ENCODE measurements at places on chromosomes 16 and 17.

GRCh38 chr16:12318661-12319427 lies 342.3 kb downstream of the SNX29 start:
- no peak for DNase-seq

GRCh38 chr17:29782917-29783316 lies 147.1 kb downstream of the SSH2 start:
- DNase-seq: no peak

DNA sequence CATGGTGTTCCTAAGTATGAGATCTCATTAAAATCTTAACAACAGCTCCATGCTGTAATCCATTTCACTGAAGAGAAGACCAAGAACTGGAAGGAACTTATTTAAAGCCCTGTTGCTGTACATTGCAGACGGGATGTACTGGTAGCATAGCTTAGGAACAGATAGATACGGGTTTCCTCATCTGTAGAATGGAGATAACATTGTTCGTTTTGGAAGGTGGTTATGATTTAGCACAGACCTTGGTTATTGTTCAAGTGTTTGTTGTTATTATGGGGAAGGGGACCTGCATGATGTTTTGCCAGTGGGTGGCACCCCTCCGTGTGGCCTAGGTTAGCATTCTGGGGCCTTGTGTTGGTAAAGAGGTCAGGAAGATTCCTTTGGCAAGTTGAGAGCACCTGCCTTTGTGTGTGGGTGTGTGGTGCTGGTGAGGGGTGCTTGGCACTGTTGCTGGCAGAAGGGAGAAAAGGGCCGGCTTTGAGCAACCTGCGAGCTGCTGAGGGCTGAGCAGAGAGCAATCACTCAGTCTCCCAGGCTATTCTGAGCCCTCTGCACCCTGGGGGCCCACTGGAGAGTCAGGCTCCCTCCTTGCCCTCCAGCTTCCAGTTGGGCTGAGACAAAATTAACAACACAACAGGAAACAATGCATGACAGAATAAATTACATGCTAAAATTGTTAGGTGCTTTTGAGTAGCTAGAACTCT lies 2.3 kb downstream of the TAOK2 start:
- peak; percentile 49 for DNase-seq

DNA sequence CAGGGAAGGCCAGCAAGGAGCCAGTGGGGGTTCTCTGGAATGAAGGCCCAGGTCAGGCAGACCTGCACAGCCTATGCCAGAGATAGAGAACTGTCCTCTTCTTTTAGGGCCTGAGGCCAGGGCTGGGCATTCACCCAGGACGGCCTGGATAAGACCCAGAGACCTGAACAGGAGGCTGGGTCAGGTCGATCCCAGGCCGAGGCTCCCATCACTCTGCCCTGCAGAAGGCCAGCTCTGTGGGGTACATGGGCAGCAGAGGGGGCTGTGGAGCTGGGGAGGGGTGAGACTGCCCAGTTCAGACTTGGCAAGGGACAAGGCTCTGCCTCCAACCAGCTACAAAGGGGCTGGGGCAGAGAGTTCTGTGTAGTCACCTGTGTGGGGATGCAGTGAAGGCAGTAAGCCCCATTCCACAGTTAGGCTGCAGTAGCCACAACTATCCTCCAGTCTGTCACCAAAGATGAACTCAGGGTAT lies 14.6 kb downstream of the HSD11B2 start:
- no peak for DNase-seq

GRCh38 chr17:4161192-4161966 lies 18.4 kb downstream of the CYB5D2 start:
- DNase-seq: no peak

- DNase-seq: no peak
These were observed 216 bp downstream of the VPS9D1 start for GRCh38 chr16:89720551-89720812.

- DNase-seq: no peak
These were observed 44.2 kb downstream of the WDR45B start for GRCh38 chr17:82603981-82604448.

- DNase-seq: no peak
These were observed 93.2 kb downstream of the CACNG3 start for GRCh38 chr16:24349320-24349719.

GRCh38 chr16:68289621-68290329 lies 21.0 kb downstream of the SLC7A6OS start:
- DNase-seq: no peak

GRCh38 chr17:77879896-77880280 lies 78.6 kb upstream of the TNRC6C start:
- DNase-seq: peak; percentile 24

DNA sequence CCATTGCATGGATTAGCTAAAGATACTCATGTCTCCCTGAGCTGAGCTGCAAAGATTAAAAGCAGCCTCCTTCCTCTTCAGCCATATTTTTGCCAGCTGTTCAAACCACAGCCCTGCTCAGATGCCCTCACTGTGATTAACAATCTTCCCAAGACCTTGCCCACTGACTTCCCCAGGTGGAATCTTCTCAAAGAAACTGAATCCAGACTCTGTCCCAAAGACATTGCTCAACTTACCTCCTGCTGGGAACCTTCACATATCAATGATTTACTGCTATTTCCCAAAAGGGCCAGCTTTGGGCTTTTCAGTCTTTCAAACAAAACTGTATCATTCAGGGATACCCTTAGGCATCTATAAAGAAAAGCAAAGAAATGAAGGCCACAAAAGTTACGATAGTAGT lies 9.2 kb downstream of the C17orf67 start:
- no peak for DNase-seq

DNA sequence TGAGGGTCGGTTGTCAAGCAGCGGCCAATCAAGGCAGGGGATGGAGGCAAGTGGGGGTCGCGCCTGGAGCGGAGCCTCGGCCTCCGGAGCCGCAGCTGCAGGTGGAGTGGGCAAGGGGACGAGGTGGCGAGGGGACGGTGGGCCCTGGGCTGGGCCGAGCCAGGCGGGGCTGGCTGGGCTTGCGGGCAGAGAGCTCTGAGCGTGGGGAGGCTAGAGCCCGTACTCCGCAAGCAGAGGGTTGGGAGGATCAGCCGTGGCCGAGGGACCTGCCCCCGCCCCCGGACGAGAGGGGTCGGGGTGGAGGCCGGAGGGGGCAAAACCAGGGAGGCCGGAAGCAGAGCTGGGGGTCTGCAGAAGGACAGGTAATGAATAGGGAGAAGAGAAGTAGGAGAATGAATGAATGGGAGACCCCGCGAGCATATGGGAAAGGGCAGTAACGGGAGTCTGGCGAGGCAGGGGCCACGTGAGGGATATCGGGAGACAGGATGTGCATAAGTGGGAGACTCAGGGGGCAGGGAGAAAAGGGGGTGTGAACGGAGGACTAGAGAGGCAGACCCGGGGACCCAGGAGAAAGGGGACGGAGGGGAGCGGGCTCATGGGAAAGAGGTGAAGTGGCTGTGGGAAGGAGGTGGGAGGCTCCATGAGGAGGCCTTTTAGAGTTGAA lies at the start of gene KATNB1:
Gene KATNB1 (plus strand): TSS at position 16 of the 664 bp plus-strand sequence. CDS start 1,474 bp downstream, outside the sequence.
- DNase-seq: no peak

DNA sequence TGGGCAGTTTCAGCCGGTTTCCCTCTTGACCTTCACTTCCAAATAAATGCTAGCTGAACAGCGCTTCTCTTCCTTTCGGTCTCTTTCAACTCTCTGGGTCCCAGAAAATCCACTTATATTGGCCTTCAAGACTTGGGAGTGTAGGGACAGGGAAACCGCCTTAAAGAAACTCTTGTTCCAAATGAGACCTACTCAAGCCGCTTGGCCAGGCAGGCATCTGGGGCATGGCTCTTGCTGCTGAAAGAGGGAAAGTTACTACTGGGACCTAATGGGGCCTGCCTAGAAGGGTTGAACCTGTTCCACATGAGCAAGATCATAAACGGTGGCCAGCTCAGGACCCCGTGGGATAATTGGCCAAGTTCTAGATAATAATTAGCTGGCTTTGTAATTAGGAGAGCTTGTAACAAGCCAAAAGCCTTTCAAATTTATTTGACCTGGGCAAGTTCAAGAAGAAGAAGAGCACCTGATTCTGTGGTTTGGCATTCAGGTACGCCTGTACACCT lies 13.2 kb downstream of the CDH1 start:
- DNase-seq: no peak

DNA sequence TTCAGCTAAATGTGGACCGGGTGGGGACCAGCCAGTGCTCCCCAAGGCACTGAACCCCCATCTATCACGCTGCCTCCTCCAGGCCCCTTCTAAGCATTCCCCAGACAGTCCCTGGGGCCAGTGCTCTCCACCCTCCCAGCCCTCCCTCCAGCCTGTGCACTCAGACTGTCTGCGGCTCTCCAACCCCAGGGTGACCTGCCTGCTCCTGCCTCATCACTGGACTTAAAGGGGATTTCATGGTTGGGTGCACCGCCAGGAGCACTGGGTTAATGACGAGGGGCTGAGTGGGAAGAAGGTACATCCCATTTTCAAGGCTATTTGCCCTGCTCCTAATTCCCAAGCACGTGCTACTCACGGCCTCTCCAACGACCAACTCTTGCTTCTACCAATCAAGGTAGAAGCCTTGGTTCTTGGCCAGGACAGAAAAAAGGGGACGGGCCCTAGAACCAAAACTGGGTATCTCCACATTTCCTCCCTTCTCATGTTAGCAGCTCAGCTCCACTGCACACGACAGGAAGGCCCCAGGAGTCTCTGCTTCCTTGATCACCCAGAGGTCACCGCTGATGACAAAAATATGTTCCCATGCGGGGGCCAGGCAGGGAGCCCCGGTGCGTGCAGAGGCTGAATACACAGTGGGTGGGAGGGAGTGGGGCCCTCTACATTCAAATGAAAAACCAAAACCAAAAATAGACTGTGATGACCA lies 3.5 kb upstream of the ABR start:
- no peak for DNase-seq

- DNase-seq: no peak
These were observed 10.7 kb upstream of the HSD17B2 start for GRCh38 chr16:82024316-82024715.

DNA sequence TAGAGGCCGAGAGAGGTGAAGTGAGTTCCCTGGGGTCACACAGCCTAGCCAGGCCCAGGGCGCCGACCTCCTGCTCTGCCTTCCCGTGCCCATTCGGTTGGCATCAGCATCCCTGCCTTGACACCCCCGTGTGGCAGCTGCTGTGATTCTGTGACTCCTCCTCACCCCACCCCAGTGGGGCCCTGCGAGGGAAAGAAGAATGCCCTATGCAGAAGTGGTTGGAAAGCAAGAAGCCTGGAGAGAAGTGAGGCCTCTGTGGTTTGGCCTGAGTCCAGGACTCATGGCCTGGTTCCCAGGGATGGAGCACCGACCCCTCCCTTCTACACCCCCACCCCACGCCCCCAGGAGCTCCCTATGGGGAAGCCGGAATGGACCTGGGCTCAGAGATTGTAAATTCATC lies 296.2 kb downstream of the SEC14L1 start:
- DNase-seq: no peak

GRCh38 chr16:15811481-15812400 lies 45.1 kb downstream of the MYH11 start:
- no peak for DNase-seq

GRCh38 chr17:54013072-54013471 lies 190.3 kb downstream of the KIF2B start:
- DNase-seq: no peak

GRCh38 chr16:83021746-83022145 lies 395.0 kb downstream of the CDH13 start:
- DNase-seq: no peak

GRCh38 chr16:86965331-86965730 lies 351.9 kb downstream of the C16orf95 start:
- no peak for DNase-seq

DNA sequence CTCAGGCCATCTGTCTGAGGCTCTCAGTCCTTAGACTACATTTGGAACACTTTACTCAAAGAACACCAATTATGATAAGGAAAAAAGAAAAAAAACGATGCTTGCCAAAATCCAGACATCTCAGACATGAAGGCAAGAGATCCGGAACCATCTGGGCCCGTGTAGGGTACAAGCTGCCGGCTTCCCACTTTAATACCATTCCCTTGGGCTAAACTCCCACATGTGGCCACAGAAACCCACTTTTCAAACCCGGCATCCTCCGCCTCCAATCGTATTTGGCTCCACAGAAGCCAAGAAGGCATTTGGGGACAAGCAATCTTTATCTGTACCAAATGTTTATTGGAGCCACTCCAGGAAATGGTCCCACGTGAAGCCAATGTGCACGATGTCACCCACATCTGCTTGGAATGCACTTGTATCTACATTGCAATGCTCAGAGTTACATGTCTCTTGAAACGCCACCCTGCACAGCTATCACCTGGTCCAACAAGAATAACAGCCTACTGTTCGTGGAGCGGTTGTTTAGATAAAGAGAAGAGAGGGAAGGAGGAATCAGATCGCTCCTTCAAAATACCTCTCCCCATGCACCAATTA lies 33.5 kb downstream of the XYLT1 start:
- peak; percentile 19 for DNase-seq

DNA sequence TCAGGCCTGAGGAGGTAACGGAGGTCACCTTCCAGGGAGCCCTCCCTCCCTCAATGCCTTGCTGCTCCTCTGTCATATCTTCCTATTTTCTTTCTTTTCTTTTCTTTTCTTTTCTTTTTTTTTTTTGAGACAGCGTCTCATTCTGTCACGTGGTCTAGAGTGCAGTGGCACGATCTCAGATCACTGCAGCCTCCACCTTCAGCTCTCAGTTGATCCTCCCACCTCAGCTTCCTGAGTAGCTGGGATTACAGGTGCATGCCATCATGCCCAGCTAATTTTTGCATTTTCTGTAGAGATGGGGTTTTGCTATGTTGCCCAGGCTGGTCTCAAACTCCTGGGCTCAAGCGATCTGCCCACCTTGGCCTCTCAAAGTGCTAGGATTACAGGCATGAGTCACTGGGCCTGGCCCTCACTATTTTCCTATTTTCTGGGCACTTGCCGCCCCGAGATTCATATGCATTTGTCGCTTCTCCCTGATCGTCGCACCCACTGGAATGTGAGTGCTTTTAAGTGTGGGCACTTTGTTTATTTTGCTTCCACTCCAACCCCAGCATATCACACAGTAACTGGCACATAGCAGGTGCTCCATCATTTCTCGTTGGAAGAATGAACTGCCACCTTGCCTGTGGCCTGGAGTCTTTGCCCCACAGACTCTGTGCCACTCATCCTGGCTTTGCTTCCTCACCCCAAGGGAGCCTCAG lies 31.7 kb downstream of the CPNE2 start:
- no peak for DNase-seq

DNA sequence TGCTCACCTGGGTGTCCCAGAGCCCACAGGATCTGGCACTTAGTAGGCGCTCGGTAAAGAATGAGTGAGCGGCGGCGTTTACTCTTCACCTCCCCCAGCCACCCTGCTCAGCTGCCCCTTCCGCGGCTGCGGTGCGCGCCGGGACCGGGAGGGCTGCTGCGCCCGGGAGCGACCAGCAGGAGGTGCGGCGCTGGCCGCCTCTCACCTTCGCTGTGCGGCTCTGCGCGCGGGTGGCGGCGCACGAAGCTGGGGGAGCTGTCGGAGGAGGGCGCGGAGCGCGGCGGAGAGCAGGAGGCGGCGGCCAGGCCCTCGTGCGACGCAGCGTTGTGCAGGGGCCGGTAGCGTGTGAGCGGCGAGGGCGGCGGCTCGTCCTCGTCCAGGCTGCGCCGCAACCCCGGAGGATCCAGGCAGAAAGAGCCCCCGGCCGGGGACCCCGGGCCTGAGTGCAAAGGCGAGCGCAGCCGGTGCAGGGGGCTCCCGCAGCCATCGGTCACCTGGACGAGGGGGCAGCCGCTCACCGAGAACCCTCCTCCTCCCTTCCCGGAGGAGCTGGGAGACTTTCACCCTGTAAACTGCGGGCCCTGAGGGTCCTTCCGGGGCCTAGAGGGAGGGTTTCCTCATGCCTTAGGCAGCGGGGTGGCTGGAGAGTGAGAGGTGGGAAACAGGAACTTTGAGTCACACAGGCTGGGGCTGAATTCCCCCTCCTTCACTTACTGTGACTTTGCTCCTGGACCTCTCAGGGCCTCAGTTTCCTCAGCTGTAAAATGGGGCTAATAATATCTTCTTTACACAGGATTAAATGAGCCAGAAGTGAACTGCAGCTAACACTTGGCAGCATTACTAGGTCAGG lies 12.5 kb downstream of the SAMD14 start:
- DNase-seq: peak; percentile 45

GRCh38 chr16:67664258-67664657 lies 2.3 kb downstream of the ENKD1 start:
- DNase-seq: no peak
